Diencephalon (tissue), 1 donor: ENCODE measurements at places on chromosomes 4 and X. TPM values are rescaled to one million over a fixed set of nuclear protein-coding genes. Genes with fewer than 3 reads are reported as not detected.

The MAGEA3 gene
- not detected for total RNA-seq

The ADGRG2 gene
- total RNA-seq, result 0.69 TPM

The TRIM60 gene
- total RNA-seq, result not detected

The GPRASP2 gene
- total RNA-seq, result 125 TPM

The PHEX gene
- total RNA-seq, result 1.4 TPM

The CT45A3 gene
- not detected for total RNA-seq

The CTAG1B gene
- total RNA-seq, result not detected

The NALF2 gene
- total RNA-seq, result 5.1 TPM

The CT83 gene
- total RNA-seq, result not detected

The FGD1 gene
- 17.5 TPM for total RNA-seq

The WNK3 gene
- total RNA-seq, result 62.3 TPM

The EMCN gene
- total RNA-seq, result 3.7 TPM

The BEX3 gene
- 289 TPM for total RNA-seq

The CT47B1 gene
- total RNA-seq, result not detected

The RBMX gene
- 227 TPM for total RNA-seq

The PABPC4L gene
- total RNA-seq, result 3.2 TPM

The MID1 gene
- 11.5 TPM for total RNA-seq

The TACR3 gene
- 5.5 TPM for total RNA-seq

The IL13RA1 gene
- total RNA-seq, result 9.5 TPM
